ENCODE measurements at places on chromosomes 16 and 17.

DNA sequence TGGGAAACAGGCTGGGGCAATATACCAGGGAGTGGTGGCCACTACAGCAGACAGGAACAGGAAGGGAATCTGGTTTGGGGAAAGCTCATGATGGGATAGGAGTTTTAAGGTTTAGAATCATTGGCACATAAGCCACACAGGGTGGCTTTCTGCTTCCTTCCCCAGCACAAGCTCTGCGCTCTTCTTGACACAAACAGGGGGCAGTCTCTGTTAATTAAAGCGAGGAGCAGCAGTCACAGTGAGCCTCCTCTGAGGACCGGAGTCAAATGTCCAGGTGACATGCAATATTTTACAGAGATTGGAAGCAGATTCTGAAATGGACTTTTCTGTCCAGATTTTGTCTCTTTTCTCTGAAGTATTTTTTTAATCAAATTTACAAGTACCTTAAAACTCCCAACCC lies 2.8 kb upstream of the SHISA9 start:
- no peak for DNase-seq

DNA sequence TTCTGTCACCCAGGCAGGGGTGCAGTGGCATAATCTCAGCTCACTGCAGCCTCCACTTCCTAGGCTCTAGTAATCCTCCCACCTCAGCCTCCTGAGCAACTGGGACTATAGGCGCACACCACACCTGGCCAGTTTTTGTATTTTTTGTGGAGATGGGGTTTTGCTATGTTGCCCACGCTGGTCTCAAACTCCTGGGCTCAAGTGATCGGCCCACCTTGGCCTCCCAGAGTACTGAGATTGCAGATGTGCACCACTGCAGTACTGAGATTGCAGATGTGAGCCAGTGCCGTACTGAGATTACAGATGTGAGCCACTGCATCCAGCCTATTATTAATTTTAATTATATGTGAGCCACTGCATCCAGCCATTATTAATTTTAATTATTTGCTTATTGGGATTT lies 13.8 kb downstream of the CRK start:
- no peak for DNase-seq

DNA sequence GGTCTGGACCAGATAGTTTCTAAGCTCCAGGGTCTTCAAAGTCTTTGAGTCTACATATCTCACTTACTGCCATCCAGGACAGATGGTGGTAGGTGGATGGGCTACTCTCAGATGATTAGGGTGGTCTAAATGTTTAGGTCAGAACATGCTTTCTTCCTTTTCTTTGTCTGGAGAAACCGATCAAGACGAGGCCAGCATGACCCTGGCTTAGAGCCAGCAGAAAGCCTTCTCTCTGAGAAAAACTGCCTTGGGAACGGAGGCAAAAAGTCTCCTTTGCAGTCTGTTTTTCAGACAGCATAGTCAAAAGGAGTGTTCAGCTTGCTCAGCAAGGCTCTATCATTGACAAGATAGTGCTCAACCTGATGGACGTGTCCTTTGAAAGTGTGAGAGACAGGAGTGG lies 48.8 kb downstream of the SPACA3 start:
- no peak for DNase-seq

DNA sequence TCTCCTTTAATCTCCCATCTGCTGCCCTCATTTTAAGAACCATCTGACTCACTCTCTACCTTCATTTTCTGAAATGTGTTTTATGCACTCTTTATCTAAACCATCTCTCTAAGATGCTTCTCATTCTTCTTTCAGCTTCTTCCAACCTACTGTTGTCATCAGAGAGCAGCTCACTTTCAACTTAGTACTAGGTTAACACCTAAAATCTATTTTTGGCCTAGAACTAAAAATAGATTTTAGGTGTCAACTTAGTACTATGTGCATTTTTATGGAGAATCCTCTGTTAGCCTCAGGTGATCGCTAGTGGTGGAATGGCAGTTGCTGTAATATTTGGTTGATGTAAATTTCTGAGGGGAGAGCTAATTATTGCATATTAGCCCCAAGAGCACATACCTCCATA lies 277.1 kb downstream of the KCNJ2 start:
- no peak for DNase-seq

DNA sequence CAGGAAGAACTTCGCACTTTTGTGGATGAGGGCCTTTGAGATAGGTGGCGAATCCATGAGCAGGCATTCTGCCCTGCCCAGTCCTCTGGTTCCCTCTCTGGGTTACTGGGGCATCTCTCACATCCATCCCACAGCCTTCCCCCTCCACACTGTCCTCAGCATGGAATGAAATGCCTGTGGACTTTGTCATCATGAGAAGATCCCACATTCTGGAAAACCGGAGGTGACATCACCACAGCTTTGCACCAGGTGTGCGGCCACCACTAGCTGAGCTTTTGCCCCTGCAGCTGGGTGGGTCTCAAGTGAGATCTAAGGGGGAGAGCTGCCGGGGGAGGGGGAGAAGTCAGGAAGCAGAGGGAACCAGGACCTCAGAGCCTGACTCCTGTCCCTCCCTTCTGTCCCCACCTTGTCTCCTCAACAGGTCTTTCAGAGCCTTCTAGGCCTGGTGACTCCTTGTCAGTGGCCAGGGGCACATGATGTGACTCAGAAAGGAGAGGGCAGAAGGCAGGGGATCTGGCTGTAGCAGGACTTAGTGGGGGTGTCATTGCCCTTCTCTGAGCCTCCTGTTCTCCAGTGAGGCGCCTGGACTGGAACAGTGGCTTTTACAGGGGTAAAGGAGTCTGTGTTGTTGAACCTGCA lies 40.0 kb upstream of the DLX4 start:
- DNase-seq: no peak

- no peak for DNase-seq
These were observed 1.7 kb downstream of the MAP3K3 start for GRCh38 chr17:63623786-63624530.

DNA sequence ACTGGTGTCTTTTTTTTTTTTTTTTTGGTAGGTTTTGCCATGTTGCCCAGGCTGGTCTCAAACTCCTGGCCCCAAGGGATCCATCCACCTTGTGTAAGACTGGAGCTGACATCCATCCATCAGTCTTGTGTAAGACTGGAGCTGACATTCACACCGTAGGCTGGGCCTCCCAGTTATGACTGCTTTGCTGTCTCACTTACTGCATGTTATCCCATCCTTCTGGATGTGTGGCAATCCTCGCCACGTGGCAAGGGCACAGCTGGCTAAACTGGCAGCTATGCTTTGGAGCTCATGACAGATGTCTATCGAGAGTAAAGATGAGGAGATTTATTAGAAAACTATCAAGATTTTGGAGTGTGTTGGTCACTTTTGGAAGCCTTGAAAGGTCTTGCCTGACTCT lies 115.1 kb downstream of the ABCA8 start:
- no peak for DNase-seq

DNA sequence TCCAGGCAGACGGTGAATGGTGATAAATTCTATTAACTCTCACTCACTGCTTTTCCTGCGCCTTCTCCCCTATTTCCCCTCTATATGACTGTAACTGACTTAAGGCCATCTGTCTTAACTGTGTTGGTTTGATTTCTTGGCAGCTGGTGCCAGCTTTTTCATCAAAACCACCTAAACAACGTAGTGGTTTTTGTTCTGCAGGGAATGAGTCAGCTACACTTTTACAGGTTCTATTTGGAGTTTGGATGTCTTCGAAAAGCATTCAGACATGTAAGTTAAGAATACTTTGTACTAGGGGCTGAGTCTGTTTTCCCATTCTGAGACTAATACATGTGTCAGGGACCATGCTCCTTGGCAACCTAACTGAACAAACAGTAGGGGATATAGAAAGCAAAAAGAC lies 8.5 kb downstream of the REXO5 start:
- no peak for DNase-seq

DNA sequence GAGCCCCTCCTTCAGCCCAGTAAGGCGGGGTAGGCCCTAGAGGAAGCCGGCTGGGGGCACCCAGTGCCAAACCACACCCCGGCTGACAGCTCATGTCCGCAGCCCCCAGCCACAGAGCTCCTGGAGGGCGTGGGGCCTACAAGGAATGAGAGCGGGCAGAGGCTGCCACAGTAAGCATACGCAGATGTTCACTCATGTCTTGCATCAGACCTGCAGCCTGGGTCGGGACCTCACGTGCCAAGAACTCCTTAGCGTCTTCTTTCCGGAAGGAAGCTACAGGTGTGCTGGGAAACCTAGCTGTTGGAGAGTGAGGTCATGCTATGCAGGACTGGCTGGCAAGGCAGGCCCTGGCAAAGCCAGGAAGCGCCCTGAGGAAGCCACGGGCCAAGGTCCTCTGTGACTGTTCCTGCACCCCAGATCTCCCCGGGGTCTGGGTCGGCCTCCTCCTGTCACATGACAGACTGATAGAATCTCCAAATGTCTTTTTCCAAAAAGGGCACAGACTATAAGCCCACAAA lies 1.6 kb downstream of the ZNF598 start:
- no peak for DNase-seq

DNA sequence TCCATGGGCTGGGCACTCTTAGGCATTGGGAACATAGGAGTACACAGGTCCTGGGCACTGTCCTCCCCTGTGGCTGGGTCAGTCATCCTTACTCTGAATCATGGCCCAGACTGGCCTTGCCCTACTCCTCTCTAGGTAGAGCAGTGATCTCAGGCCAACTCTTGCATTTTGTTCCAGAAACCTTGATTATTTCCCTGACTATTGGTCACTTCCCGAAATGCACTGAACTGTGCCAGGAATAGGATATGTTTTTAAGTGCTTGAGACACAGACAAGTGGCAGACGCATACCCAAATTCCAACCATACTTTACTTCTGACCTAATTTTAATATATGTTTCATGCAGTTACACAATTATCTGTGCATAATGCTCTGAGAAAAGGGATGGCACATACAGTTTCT lies 10.3 kb downstream of the KRABD2 start:
- DNase-seq: no peak

DNA sequence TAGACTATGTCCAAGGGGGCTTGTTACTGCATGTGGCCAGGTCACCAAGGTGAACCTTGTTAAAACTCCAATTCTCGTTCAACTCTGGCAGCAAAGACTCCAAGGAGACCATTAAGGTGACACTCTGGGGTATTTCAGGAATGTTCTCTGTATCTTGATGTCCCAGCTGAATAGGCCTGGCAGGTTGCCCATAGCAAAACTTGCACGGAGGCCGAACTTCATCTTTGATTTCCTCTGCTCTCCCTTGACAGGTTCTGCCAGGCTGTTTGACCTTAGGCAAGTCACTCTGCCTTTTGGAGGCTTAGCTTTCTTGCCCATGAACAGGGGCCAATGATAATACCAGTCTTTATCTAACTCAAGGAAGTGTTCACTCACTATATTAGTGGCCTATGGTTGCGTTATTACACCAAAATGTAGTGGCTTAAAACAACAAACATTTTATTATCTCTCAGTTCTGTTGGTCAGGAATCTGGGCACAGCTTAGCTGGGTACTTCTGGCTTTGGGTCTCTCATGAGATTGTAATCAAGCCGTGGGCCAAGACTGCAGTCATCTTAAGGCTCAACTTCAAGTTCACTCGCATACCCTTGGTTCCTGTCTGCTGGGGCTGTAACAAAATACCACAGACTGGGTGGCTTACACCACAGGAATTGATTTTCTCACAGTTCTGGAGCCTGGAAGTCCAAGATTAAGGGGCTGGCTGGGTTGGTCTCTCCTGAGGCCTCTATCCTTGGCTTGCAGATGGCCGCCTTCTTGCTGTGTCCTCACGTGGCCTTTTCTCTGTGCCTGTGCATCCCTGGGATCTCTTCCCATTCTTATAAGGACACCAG lies 168.5 kb downstream of the UTP18 start:
- DNase-seq: no peak

DNA sequence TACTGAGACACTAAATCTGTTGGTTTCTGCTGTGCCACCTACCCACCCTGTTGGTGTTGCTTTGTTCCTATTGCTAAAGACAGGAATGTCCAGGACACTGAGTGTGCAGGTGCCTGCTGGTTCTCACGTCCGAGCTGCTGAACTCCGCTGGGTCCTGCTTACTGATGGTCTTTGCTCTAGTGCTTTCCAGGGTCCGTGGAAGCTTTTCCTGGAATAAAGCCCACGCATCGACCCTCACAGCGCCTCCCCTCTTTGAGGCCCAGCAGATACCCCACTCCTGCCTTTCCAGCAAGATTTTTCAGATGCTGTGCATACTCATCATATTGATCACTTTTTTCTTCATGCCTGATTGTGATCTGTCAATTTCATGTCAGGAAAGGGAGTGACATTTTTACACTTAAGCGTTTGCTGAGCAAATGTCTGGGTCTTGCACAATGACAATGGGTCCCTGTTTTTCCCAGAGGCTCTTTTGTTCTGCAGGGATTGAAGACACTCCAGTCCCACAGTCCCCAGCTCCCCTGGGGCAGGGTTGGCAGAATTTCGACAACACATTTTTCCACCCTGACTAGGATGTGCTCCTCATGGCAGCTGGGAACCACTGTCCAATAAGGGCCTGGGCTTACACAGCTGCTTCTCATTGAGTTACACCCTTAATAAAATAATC lies 14.6 kb downstream of the STH start:
- DNase-seq: peak; percentile 27

DNA sequence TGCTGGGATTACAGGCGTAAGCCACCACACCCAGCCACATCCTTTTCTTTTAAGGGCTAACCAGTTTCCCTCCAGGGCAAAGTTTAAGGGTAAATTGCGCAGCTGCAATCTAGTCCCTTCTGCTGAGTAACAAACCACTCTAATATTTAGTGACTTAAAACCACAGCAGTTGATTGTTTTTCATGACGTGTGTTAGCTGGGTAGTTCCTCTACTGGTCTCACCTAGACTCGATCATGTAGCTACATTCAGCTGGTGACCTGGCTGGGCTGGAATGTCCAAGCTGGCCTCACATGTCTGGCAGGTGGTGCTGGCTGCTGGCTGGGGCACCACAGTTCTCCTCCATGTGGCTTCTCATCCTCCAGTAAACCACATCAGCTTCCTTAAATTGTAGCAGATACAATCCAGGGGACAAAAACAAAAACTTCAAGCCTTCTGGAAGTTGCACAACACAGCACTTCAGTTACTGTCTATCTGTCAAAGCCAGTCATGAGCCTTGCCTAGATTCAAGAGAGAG lies 75.5 kb downstream of the GPRC5B start:
- DNase-seq: no peak

GRCh38 chr16:85782451-85782850 lies 16.9 kb downstream of the EMC8 start:
- DNase-seq: no peak

- DNase-seq: no peak
These were observed 13.9 kb downstream of the BRD7 start for GRCh38 chr16:50354629-50355456.

- DNase-seq: no peak
These were observed 2.4 kb downstream of the BRICD5 start for GRCh38 chr16:2208308-2208707.

DNA sequence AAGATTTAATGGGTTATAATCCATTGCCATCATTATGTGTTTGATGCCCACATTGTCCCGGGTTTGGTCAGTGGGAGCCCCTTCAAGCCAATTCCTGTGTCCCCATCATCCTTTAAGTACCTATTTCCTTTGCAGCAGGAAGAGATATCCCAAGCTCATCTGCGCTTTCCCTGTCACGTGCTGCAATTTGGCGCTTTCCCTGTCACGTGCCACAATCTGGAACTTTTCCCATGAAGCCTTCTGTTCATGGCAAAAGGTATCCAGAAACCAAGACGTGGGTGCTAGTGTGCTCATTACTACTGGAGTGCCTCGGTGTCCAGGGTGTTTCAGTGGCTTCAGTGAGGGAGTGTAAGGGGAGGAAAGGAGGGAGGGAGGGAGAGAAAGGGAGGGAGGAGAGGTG lies 168.5 kb downstream of the NPIPB11 start:
- DNase-seq: no peak

GRCh38 chr16:19831678-19832077 lies 53.0 kb downstream of the GPRC5B start:
- no peak for DNase-seq

Data from muscle of arm (tissue), 14 donors.